ENCODE measurements at places on chromosomes 16 and 17.

- H3K36me3 ChIP-seq: no peaks in the 10 kb centered on the region
- no peak overlapping the region for H3K27ac ChIP-seq
- H3K4me3 ChIP-seq: no peak overlapping the region
- H3K27me3 ChIP-seq: no peaks in the 10 kb centered on the region
- no peak for DNase-seq
Measured at GRCh38 chr17:49505854-49506253, 10.8 kb downstream of the NGFR start.

- H3K36me3 ChIP-seq: no peaks in the 10 kb centered on the region
- no peak overlapping the region for H3K4me3 ChIP-seq
- H3K27ac ChIP-seq: no peak overlapping the region
Measured at GRCh38 chr17:78272181-78272913, 40.9 kb downstream of the TMEM235 start.

DNA sequence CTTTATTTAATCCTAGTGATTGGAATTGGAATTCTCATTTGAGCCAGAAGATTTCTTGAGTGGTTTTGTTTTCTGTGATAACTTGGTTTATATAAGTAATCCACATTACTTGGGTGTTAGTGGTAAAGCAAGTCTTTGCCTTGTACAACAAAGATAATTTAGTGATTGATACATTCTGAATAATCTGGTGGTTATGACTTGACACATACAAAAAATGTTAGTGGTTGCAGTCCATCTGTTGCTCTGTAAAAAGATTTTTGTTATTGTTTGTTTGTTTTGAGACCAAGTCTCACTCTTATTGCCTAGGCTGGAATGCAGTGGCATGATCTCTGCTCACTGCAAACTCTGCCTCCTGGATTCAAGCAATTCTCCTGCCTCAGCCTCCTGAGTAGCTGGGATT is 13.2 kb downstream of the OMG start:
- peaks cover 9% of the 10 kb centered on the region for H3K4me1 ChIP-seq
- no peak overlapping the region for H3K27ac ChIP-seq
- DNase-seq: no peak
- H3K4me3 ChIP-seq: no peak overlapping the region

DNA sequence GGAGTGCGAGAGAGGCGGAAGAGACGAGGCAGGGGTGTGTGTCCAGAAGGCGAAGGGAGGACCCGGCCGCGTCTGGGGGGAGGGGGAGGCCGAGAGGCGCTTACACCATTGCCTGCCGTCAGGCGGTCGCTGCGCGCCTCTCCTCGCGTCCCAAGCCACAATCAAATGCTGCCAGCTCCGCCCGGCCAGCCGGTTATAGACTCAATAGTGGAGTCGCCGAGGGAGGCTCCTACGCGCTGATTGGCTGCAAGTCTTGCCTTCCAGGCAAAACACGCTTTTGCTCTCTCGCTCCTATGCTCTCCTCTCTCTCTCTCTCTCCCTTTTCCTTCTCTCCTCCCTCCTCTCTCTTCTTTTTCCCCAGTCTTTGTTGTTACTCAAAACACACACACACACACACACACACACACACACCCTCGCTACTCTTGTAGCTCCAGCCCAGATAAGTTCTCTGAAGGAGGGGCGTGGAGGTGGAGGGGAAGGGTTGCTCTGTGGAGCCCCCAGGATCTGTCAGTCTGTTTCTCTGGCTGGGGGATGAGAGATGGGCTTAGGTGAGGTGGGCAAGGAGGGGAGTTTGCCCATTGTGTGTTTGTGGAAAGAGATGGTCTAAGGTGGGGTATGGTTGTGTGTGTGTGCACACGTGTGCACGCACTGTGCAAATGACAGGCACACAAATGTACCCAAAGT is at the start of gene DLX3:
Gene DLX3, minus strand, starts transcription at position 170 of the 684 bp plus-strand sequence. CDS start 226 bp downstream, outside the sequence.
- peaks cover 14% of the 10 kb centered on the region for H3K4me1 ChIP-seq
- no peaks in the 10 kb centered on the region for H3K36me3 ChIP-seq
- peak; percentile 95 for DNase-seq

- no peak overlapping the region for H3K4me3 ChIP-seq
- no peaks in the 10 kb centered on the region for H3K4me1 ChIP-seq
- H3K27ac ChIP-seq: no peak overlapping the region
- no peaks in the 10 kb centered on the region for H3K36me3 ChIP-seq
Measured at GRCh38 chr16:47568351-47568750, 107.2 kb downstream of the PHKB start.

DNA sequence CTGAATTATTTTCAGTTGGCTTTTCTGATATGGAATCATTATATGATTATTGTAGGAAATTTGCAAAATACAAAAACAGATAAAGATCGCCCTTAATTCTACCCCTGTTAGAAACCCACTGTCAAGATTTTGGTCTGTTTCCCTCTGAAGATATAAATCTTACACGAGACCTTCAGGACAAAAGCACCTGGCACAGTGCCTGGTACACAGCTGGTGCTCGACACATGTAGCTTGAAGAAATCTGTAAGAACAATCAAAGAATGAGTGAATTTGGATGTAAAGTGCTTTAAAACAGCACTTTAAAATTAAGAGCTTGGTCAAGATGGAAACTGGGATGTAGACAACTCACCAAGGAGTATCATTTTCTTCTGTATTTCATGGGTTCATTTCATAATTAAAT is 181.1 kb downstream of the C16orf78 start:
- no peak for DNase-seq
- H3K27ac ChIP-seq: no peak overlapping the region
- no peaks in the 10 kb centered on the region for H3K36me3 ChIP-seq
- no peaks in the 10 kb centered on the region for H3K27me3 ChIP-seq
